ENCODE measurements at places on chromosomes 6 and 20.

- no peak for DNase-seq
Observed at GRCh38 chr20:60482221-60483008, 524.2 kb downstream of the CDH26 start.

DNA sequence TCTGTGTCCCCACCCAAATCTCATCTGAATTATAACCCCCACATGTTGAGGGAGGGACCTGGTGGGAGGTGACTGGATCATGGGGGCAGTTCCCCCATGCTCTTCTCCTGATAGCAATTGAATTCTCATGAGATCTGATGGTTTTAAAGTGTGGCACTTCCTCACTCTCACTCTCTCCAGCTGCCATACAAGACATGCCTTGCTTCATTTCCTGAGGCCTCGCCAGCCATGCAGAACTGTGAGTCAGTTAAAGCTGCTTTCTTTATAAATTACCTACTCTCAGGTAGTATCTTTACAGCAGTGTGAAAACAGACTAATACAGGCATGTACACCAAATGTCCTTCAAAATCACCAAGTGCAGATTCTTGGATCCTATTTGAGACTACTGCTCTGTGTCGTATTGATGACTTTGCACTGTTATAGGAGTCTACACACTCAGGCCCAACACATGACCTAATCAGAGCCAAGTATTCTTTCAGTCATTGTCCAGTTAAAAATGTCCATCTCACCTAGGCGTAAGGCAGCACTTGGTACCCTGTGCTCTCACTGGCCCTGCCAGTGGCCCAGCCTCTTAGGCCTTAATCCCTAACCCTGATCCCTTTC lies 52.8 kb upstream of the UST start:
- no peak for DNase-seq

- DNase-seq: no peak
Observed at GRCh38 chr6:160238278-160238711, 20.3 kb downstream of the SLC22A2 start.

- no peak for DNase-seq
Observed at GRCh38 chr6:12849809-12850198, 133.2 kb downstream of the PHACTR1 start.

Measured in AG20443 (cell line).